T1000 (cell line): ENCODE measurements at places on chromosomes 2 and 18.

DNA sequence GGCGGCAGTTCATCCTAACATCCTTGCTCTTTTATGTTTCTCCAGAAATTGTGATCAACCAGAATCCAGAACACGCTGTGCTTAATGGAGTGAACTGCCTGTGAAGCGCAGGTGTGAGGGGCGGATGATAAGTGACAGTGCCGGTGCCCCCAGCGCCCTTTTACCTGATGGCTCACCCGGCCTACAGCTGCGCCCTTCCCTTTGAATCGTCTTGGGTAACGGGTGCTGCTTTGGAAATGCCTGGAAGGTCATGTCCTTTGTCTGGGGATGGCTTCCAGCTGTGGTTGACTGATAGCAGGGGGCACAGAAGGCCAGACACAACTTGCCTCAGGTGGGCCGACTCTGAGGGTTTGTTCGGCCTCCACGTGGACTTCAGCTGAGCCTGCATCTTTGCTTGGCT is 119.4 kb downstream of the LPIN1 start:
- DNase-seq = no peak

GRCh38 chr2:231323316-231323715 is 72.2 kb upstream of the B3GNT7 start:
- no peak for DNase-seq

DNA sequence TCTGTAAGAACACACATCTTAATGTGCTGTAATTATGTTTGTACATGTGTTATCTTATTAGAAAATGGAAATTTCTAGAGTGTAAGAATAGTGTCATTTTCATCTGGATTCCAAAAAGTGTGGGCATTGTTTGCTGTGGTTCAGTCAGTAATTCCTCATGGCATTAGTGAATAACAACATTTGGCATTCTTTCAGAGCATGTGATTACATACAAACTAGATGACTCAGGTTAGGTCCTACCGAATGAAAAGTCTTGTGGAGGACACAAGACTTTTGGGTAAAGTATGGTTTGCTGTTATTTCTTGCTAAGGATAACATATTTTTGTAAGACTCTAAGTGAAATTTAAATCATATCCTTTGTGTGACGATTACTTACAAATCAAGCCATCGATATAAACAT is 593.1 kb upstream of the NRXN1 start:
- DNase-seq = no peak

GRCh38 chr18:24019641-24020331 is 5.2 kb downstream of the TTC39C start:
- DNase-seq = no peak

DNA sequence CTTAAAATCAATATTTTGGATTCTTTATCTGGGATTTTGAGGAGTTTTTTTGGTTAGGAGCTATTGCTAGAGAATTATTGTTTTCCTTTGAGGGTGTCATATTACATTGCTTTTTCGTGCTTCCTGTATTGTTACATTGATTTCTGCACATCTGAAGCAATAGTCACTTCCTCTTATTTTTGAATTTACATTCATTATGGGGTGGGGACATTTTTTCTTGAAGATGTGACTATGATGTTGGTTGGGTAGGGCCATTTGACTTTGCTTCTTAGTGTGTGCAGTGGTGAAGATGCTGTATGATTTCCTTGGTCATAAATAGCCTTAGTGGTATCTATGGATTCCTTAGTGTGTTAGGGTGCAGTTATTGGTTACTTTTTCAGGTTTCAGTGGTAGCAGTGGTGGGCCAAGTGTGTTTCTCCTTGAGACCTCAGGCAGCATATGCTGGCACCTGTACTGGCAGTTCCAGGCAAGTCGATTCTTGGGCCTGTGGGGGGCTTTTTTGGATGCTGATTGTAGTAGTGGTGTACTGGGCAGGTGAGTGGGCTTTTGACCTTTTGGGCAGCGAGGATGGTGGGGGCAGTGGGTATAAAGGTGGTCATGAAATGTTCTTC is 61.8 kb downstream of the ARHGAP25 start:
- no peak for DNase-seq

GRCh38 chr18:23888881-23889280 is 125.7 kb upstream of the TTC39C start:
- DNase-seq = no peak

DNA sequence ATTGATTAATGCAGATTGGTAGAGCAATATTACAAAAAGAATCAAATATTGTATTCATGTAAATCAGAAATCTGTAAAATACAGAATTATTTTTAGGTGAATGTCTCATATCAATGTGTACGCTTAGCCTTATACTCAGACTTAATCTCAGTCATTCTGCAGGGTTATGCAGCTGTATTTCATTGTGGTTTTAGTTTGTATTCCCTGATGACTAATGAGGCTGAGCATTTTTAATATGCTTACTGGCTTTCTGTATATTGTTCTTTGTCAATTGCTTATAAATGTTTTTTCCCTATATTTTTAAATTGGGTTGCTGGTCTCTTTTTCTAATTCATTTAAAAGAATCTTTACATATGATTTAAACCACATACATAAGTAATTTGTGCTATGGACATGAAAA is 50.1 kb downstream of the CDH19 start:
- no peak for DNase-seq

- DNase-seq = no peak
These were observed 420.3 kb upstream of the POU3F3 start for GRCh38 chr2:104433657-104434056.

- no peak for DNase-seq
These were observed 33.2 kb upstream of the YES1 start for GRCh38 chr18:845152-845819.

- no peak for DNase-seq
These were observed 12.6 kb upstream of the RAB1A start for GRCh38 chr2:65142515-65142914.

DNA sequence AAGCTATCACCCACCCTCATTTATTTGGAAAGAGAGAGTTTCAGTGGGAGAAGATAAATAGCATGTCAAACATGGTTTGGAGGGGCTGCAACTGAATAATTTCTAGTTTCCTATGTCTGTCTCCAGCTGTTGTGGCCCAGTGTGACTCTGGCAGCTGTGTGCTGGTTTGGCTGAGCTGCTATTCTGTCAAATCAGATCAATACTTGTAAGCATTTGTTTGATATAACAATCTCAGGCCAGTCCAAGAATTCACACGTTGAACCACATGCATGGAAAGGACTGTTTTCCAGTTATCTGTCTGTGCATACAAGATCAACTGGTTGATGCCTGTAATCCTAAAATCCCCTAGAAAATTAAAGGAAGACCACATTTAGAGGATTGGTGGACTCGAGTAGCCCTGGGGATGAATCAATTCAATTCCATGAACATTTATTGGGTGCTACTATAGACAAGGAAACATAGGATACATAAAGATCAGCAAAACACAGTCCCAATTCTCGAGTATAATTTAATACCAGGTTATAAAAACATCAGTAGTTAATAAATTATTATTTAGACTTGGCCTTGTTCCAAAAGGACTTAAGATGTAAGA is 209.0 kb upstream of the PARD3B start:
- DNase-seq = no peak

- no peak for DNase-seq
These were observed 278.4 kb downstream of the TMX3 start for GRCh38 chr18:68436485-68436884.

GRCh38 chr2:158729873-158730620 is 65.1 kb upstream of the DAPL1 start:
- no peak for DNase-seq

DNA sequence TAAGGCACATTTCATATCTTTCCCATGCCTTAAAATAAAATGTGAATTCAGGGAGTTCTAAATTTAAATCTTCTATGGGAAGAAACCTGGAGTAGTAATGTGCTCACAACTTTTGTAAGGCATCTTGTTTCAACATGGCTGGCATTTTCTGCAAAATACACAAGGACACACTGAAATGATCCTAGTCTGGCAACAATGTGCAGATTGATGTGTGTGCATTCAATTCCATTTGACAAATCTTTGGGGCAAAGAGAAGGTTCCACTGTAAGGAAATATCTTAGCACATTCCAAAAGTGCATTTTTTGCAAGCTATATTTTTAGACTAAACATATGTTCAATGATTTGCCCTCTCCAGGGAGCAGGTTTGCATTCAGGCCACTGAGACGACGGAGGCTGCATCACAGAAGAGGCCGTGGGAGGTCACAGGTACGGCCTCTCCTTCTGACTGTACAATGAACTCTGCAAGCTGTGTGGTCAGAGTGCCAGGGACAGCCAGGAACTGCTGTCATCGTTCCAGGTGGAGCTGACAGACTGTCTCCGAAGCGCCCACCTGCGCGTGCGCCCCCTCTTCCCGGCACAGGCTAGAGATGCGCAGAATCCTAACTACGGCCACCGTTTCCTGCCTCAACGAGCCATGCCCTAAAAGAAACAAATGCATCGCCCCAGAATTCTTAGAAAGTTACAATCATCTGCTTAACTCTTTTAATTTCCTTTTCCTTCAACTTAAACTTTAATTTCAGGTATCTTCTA is 149.2 kb upstream of the POU3F3 start:
- DNase-seq = no peak

GRCh38 chr2:215966951-215967350 is 46.4 kb downstream of the MREG start:
- DNase-seq = no peak

DNA sequence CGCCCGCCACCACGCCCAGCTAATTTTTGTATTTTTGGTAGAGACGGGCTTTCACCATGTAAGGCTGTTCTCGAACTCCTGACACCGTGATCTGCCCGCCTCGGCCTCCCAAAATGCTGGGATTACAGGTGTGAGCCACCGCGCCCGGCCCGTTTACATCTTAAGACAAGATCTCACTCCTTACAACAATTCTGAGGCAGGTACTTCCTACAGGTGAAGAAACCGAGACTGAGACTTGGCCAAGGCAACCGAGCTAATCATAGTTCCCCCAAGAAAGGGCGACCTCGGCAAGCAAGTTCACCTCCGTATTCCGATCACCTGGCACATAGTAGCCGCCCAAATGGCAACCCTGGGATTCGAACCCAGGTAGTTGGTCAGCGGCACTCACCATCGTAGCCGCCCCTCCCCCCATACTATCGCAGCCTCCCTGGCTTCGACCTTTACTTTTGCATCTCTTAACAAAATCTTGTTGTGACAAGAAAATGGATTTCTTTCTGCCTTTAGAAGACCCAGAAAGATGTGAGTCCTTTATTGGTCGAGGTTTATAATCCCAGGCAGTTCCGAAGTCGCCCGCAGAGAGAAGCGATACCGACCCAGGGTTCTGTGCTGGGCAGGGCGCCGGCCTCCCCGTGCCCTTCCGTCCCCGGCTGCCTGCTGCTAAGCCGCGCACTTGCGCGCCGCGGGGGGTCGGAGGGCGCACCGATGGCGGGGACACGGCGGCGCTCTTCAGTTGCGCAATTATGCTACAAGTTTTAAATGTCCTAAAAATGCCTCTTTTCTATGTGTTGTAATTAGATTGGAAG is 1.1 kb upstream of the FZD5 start:
- DNase-seq = no peak

- DNase-seq = no peak
These were observed 4.3 kb upstream of the SALL3 start for GRCh38 chr18:78975292-78975691.

- DNase-seq = no peak
These were observed 92.3 kb downstream of the CCBE1 start for GRCh38 chr18:59604877-59605276.

DNA sequence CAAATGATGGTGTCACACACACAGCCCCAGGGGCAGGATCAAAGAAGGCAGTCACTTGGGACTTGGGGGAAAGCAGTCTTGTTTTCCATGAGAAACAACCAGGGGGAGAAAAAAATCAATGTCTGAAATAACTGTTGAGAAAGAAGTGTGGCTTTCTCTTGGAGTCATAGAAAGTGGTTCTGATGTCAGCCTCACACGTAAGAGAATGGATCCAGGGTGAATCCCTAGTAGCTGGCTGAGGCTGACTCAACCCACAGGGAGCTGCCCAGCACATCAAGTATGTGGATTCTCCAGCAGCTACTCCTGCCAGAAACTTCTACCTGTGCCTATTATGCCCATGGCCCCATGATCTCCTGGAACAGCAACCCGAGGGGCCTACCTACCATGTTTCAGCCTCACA is 33.6 kb upstream of the ZBTB7C start:
- no peak for DNase-seq

DNA sequence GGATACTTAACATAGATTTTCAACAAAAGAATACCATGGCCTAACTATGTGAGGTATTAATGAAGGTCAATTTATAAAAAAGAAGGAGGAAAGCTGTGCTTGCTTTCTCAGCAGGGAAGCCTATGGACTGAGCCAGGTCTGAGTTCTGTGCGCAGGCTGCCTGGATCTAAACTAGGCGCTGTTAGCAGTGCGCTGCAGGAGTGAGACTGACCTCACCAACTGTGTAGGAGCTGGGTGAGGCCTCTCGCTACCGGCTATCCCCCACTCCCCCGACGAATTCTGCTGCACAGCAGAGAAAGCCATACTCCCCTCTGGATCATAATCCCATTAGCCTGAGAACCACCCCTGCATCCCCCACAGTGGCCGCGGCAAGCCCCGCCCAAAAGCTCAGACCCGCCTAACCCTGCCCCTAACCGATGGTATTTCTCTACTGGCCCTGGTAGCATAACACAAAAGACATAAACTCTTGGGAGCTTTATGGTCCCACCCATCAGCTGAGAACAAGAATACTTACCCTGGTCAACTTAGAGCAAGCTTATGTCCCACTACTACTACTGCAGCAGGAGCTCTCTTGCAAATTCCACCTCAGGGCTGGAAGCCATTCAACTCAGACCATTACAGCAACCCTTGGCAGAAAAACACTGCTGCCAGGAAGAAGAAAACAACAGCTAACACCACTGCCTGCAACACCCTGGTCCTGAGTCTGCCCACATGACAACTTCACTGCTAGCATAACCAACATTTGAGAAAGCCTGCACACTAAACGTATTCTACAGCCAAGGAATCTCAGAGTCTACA is 28.0 kb downstream of the SULT1C2 start:
- DNase-seq = no peak

GRCh38 chr2:159606287-159606686 is 10.1 kb downstream of the BAZ2B start:
- DNase-seq = no peak

GRCh38 chr2:191607096-191607495 is 70.8 kb upstream of the NABP1 start:
- DNase-seq = no peak

GRCh38 chr2:29495068-29495467 is 379.9 kb downstream of the CLIP4 start:
- no peak for DNase-seq

GRCh38 chr2:127195140-127196074 is 24.7 kb downstream of the CYP27C1 start:
- DNase-seq = no peak

DNA sequence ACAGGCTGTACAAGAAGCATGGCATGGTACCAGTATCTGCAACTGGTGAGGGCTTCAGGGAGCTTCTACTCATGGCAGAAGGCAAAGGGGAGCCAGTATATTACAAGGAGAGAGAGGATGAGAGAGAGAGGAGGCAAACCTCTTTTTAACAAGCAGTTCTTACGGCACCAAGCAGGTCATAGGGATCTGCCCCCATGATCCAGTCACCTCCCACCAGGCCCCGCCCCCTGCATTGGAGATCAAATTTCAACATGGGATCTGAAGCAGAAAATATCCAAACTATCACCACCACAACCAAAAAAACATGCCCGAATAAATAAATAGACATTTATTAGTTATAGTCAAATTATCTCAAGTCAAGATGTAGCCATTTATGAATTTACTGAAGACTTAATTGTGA is 14.5 kb upstream of the SLC35F5 start:
- DNase-seq = no peak

GRCh38 chr18:35246831-35247230 is 6.0 kb downstream of the ZNF397 start:
- DNase-seq = no peak

- DNase-seq = no peak
These were observed 352.0 kb downstream of the RNF144A start for GRCh38 chr2:7269106-7269643.
